ENCODE measurements at places on chromosomes 5 and 9.

- DNase-seq: no peak
Observed at GRCh38 chr5:116970318-116970717, 395.7 kb upstream of the SEMA6A start.

DNA sequence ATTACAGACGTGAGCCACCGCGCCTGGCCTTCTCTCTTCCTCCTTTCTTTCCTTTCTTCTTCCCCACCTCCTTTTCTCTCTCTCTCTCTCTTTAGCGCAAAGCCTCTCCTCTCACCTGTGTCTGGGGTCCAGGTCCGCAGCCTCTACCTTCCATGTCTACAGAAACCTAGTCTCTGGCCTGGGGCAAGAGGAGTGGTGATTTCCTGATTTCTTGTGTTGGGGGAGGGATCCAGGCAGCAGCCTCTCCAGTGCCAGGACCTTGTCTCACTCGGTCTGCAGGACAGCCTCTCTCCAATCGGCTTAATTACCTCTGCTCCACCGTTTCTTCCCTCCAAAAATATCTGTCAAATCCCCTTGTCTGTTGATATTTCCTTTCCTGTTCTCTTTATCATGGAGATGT lies 16.1 kb upstream of the FAM120A start:
- DNase-seq: no peak

DNA sequence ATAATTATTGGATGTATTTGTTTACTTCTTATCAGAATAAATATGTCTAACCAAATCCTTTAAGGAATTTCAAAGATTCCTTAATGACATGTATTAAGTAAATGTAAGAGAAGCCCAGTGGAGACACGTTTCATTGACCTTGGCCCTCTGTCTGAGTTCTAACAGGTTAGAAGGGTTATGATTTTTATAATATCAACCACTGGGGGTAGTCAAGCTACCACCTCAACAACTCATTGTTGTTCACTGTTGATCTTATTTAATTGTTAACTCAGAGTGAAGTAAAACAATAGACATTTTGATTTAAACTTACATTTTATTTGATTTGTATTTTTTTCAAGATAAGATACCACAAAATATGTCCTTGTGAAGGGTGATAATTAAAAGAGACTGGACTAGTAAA lies 499.2 kb upstream of the COX7C start:
- no peak for DNase-seq

GRCh38 chr5:158287643-158288271 lies 428.8 kb upstream of the CLINT1 start:
- DNase-seq: no peak

DNA sequence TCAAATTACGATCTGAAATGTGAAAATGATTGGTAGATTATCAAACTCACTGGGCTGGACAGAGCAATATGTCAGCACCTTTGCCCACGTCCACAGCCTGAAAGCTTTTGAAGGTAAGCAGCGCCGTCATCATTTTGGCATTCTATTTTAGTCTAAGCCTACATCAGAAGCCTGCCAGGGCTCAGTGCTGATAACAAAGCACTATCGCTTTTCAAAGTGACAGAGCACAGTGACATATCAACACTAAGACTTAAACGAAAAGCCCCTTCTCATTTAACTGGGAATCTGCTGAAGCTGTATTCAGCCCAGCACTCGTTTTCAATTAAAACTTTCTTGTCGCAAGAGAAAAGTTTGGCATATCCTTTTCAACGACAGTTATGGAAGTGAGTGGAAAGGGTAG lies 1076.3 kb downstream of the PTPRD start:
- DNase-seq: no peak

- no peak for DNase-seq
Observed at GRCh38 chr5:8934455-8934854, 611.4 kb downstream of the SEMA5A start.

Data from B cell (primary cell).